ENCODE measurements at places on chromosomes 3 and 15.
A peak's percentile ranks its signal among the peaks of the same experiment; 100 is the strongest.

DNA sequence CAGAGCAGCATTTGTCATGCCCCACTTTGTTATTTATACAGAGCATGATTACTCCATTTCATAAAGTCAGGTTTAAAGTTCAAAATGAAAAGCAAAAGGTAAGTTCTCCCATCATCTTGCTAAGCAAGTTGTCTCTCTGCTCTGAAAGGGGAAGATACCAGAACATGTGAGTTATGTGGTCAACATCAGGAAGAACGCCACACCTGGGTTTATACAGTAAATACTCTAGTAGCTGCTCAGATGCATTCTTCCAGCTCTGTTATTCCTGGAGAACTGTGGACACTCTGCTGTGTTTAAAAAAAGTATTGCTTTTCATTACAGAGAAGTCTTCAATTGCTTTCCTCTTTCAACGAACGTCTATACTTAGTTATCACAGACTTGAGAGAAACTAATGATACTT is 145.7 kb downstream of the PLCL2 start:
- DNase-seq: no peak
- peaks cover 69% of the 10 kb centered on the region for H3K4me1 ChIP-seq
- H3K36me3 ChIP-seq: peaks cover 8% of the 10 kb centered on the region
- H3K4me3 ChIP-seq: no peak overlapping the region
- no peak overlapping the region for H3K27ac ChIP-seq

DNA sequence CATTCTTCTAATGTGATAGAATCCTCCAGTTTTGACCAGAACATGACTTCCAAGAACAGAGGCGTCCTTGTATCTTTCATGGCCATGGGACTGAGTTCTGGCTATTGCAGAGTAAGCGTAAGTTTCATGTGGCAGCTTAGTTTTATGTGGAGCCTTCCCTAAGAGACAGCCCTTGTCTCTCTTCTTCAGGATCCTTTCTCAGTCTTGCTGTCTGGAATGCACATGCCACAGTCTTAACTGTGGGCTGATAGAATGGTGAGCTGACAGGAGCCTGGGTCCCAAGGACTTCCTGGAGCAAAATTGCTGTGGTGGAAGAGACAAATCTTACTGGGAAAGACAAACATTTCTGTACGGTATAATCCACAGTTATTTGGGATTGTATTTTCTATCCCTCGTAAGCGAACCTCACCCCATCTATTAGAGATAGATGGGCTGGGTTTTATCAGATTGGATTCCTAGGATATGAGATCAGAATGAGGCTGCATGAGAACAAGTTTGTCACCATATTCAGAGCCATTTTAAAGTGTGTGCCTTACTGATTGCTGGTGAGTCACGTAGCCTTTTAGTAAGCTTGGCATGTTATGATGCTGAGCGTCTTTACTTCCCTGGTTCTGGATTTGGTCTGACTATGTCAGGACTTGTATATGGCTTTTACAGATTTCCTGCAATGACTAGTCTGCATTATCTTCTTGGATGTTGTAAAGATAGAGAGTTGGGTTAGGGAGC is 32.8 kb downstream of the CDIN1 start:
- H3K27me3 ChIP-seq: no peaks in the 10 kb centered on the region
- no peaks in the 10 kb centered on the region for H3K4me1 ChIP-seq
- H3K4me3 ChIP-seq: no peak overlapping the region
- peaks cover 4% of the 10 kb centered on the region for H3K36me3 ChIP-seq

GRCh38 chr3:29156086-29156715 is 124.7 kb upstream of the RBMS3 start:
- no peak overlapping the region for H3K4me3 ChIP-seq
- no peak for DNase-seq
- peaks cover 9% of the 10 kb centered on the region for H3K4me1 ChIP-seq
- H3K27ac ChIP-seq: no peak overlapping the region
- no peaks in the 10 kb centered on the region for H3K36me3 ChIP-seq

DNA sequence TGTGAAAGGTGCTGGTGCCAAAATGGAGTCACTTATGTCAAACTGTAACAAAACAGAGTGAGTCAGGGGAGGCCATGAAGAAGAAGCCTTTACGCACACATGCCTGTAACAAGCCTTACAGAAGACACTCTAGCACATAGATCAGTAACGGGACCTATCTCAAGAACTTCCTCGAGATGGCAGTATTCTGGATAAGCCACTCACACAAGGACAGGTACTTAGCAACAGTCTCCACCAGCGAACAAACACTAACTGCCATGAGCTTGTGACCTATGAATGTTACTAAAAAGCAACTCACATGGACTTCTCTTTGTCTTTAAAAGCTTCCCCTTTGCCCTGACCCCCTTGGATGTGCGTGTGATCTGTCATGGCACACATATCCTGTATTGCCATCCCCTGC is 235.1 kb downstream of the CD47 start:
- H3K27ac ChIP-seq: no peak overlapping the region
- H3K27me3 ChIP-seq: peaks cover 5% of the 10 kb centered on the region
- no peaks in the 10 kb centered on the region for H3K4me1 ChIP-seq
- H3K36me3 ChIP-seq: no peaks in the 10 kb centered on the region
- DNase-seq: no peak

- H3K27ac ChIP-seq: no peak overlapping the region
- H3K27me3 ChIP-seq: no peaks in the 10 kb centered on the region
- DNase-seq: no peak
- peaks cover 43% of the 10 kb centered on the region for H3K36me3 ChIP-seq
- H3K4me1 ChIP-seq: peaks cover 6% of the 10 kb centered on the region
Measured at GRCh38 chr15:77144026-77144425, 73.1 kb upstream of the TSPAN3 start.

GRCh38 chr15:60215225-60215963 is 182.4 kb downstream of the ANXA2 start:
- no peak for DNase-seq
- H3K4me1 ChIP-seq: no peaks in the 10 kb centered on the region
- no peak overlapping the region for H3K4me3 ChIP-seq
- H3K27me3 ChIP-seq: peaks cover 10% of the 10 kb centered on the region
- no peak overlapping the region for H3K27ac ChIP-seq
- no peaks in the 10 kb centered on the region for H3K36me3 ChIP-seq

- peaks cover 3% of the 10 kb centered on the region for H3K4me1 ChIP-seq
- no peaks in the 10 kb centered on the region for H3K36me3 ChIP-seq
- H3K4me3 ChIP-seq: no peak overlapping the region
Measured at GRCh38 chr15:98422130-98422478, 226.2 kb upstream of the IGF1R start.

- H3K36me3 ChIP-seq: peaks cover 3% of the 10 kb centered on the region
- peaks cover 6% of the 10 kb centered on the region for H3K27me3 ChIP-seq
- DNase-seq: no peak
- no peak overlapping the region for H3K27ac ChIP-seq
Measured at GRCh38 chr3:38022896-38023709, 6.3 kb downstream of the PLCD1 start.

DNA sequence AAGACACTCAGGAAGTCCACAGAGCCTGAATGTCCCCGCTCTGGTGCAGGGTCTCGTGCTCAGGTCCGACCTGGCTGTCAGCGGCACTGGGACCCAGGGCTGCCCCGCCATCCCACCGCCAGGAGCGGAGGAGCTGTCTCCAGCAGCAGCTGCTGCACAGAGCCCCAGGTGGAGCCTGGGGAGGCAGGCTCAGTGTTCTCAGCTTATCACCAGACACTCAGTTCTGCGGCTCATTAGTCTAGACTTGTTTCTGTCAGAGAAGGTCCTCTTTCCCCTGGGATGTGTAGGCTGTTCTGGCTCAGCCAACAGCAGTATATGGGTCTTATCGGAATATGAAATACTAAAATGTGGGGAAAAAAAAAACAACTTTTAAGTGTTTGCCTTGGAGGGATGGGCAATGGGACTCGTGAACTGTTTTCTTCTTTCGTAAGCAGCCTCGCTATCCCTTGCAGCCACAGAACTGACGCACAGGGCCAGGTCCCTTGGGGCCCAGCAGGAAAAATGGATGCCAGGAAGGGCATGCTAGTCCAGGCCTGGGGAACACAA is 75.9 kb downstream of the KLF13 start:
- DNase-seq: no peak
- H3K4me1 ChIP-seq: peaks cover 54% of the 10 kb centered on the region
- H3K27ac ChIP-seq: no peak overlapping the region
- no peak overlapping the region for H3K4me3 ChIP-seq
- no peaks in the 10 kb centered on the region for H3K27me3 ChIP-seq

- H3K4me3 ChIP-seq: no peak overlapping the region
- peaks cover 2% of the 10 kb centered on the region for H3K4me1 ChIP-seq
- H3K27ac ChIP-seq: no peak overlapping the region
Measured at GRCh38 chr3:192186498-192186897, 540.8 kb downstream of the FGF12 start.

DNA sequence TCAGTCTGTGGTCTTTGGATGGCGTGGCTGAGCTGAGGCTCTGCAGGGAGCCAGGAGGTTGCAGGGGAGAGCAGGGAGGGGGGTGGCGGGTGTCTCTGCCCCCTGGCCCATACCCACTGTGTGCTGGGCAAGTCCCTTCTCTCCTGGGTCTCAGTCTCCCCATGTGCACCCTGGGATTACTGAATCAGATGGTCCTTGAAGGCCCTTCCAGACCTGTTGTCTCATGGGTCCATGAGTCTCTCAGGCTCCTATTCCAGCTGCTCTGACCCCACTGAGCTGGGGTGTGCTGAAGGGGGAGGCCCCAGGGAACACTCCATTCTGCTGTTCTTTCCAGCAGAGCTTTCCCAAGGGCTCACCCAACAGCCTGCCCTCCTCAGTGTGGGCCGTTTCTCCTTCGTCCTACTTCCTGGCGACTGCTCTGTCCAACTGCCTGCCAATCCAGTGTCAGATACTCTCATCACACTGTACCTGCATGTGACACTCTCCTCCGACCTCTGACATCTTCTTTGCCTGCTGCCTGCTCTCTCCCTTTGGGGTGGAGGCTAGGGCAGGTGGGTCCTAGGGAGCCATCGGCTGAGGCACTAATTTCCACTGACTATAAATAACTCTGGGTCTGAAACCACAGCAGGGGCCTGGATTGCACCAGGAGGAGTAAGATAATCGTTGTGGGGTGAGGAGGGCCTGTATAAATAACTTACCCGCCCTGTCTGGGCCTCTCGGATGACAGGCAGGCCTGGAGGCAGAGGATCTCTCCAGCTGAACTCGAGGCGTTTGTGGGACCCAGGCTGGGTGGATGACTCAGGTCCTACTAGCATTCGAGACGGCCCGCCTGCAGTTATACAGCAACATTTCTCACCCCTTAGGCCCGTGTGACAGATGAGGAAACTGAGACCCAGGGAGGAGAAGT is 67.1 kb downstream of the ATP2B2 start:
- DNase-seq: no peak
- peaks cover 27% of the 10 kb centered on the region for H3K4me1 ChIP-seq
- H3K27ac ChIP-seq: peak overlapping the region; percentile 38

DNA sequence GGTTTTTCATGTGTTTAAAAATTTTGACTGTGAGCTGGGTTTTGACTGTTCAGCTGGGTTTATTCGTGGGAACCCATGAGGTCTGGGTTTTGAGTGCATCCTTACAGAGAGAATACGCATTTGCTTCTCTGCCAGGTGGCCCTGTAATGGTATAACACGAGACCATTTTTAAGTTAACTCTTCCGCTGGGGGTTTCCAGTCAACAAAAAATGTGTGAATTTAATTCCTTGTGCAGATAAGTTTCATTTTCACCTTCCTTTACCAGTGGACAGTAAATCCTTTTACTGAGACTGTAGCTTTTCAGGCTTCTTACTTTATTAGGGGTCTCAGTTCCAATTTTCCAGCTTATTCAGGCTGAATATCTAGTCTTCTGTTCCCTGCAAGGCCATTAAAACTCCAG is 149.6 kb downstream of the OPA1 start:
- DNase-seq: no peak
- H3K27ac ChIP-seq: no peak overlapping the region
- H3K27me3 ChIP-seq: peaks cover 13% of the 10 kb centered on the region
- no peaks in the 10 kb centered on the region for H3K36me3 ChIP-seq
- H3K4me3 ChIP-seq: no peak overlapping the region
- H3K4me1 ChIP-seq: peaks cover 8% of the 10 kb centered on the region

- no peaks in the 10 kb centered on the region for H3K4me1 ChIP-seq
- H3K27me3 ChIP-seq: no peaks in the 10 kb centered on the region
- H3K4me3 ChIP-seq: no peak overlapping the region
- no peak for DNase-seq
Measured at GRCh38 chr3:5376761-5377160, 189.3 kb downstream of the EDEM1 start.

- DNase-seq: no peak
- H3K4me3 ChIP-seq: no peak overlapping the region
- H3K36me3 ChIP-seq: no peaks in the 10 kb centered on the region
- H3K27ac ChIP-seq: no peak overlapping the region
- peaks cover 16% of the 10 kb centered on the region for H3K27me3 ChIP-seq
- H3K4me1 ChIP-seq: no peaks in the 10 kb centered on the region
Measured at GRCh38 chr15:48119277-48119676, 1.5 kb upstream of the SLC24A5 start.

GRCh38 chr15:41429003-41429890 is 12.4 kb downstream of the RTF1 start:
- H3K27ac ChIP-seq: peak overlapping the region; percentile 78
- H3K27me3 ChIP-seq: no peaks in the 10 kb centered on the region
- peak; percentile 7 for DNase-seq
- peak overlapping the region; percentile 3 for H3K4me3 ChIP-seq
- H3K36me3 ChIP-seq: peaks cover 8% of the 10 kb centered on the region

DNA sequence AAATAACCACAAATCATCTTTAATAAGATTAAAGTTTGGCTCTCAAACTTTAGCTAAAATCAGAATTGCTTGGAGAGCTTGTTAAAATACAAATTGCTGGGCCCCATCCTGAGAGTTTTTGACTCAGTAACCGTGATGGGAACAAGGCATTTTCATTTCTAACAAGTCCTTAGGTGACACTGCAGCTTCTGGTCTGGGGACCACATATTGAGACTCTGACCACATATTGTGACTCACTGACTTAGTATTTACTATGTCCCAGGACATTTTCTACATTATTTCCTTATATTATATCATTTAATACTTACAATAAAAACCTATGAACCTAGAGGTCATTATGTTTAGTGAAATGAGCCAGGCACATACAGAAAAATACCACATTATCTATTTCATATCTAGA is 164.5 kb downstream of the ZMAT3 start:
- H3K27ac ChIP-seq: no peak overlapping the region
- H3K36me3 ChIP-seq: no peaks in the 10 kb centered on the region
- DNase-seq: no peak
- H3K27me3 ChIP-seq: peaks cover 3% of the 10 kb centered on the region
- H3K4me3 ChIP-seq: no peak overlapping the region

DNA sequence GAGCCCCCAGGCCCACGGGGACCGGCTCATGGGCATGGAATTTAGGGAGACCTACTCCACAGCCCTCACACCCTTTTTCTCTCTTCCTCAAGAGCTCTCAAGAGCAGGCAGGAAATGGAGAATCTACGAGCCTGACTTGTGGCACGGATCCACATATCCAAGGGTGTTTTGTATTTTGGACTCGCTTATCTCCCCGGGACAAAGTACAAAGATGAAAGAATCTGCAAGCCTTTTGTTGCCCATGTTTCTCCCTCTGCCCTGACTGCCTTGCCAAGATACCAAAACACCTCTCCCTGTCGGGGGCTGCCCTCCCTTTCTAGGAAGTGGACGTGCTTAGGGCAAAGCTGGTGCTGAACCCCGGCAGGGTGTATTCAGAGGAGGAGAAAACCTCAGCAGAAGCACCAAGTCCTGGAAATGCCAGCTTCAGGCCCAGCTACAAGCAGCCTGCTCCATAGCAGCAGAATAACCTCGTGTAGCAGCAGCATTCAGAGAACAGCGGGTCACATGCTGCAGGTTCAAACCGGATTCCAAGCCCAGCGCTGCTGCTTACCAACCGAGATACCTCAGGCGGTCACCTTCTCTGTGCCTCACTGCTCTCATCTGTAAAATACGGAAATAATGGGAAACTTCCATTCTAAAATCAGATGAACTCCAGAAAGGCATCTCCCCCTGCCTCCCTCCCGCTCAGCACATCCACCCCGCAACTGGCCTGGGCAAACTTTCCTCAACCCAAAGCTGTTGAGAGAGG is 35.2 kb downstream of the DNASE1L3 start:
- H3K36me3 ChIP-seq: no peaks in the 10 kb centered on the region
- no peak overlapping the region for H3K4me3 ChIP-seq
- DNase-seq: no peak
- H3K4me1 ChIP-seq: peaks cover 11% of the 10 kb centered on the region
- no peak overlapping the region for H3K27ac ChIP-seq
